ENCODE measurements at places on chromosomes 4 and X.

- H3K36me3 ChIP-seq = no peaks in the 10 kb centered on the region
- H3K4me1 ChIP-seq = no peaks in the 10 kb centered on the region
- no peak overlapping the region for H3K27ac ChIP-seq
- no peak overlapping the region for H3K4me3 ChIP-seq
- no peak for DNase-seq
- no peaks in the 10 kb centered on the region for H3K27me3 ChIP-seq
Observed at GRCh38 chr4:105348719-105349118, 125.1 kb downstream of the PPA2 start.

DNA sequence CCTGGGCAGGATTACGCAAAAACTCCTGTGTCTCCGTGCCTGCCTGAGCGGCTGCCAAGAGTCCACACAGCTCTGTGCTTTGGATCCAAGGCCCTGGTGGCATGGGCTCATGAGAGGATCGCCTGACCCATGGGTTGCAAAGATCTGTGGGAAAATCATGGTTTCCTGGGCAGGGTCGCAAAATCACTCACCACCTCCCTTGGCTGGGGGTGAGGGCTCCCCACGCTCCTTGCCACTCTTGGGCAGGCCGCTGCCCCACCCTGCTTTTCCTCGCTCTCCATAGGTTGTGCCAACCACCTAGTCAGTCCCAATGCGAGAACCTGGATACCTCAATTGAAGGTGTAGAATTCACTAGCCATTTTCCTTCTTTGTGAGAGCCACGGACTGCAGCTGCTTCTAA is 66.5 kb upstream of the MAGEB18 start:
- H3K36me3 ChIP-seq = no peaks in the 10 kb centered on the region
- no peak for DNase-seq
- no peaks in the 10 kb centered on the region for H3K27me3 ChIP-seq
- H3K4me3 ChIP-seq = no peak overlapping the region
- no peaks in the 10 kb centered on the region for H3K4me1 ChIP-seq

DNA sequence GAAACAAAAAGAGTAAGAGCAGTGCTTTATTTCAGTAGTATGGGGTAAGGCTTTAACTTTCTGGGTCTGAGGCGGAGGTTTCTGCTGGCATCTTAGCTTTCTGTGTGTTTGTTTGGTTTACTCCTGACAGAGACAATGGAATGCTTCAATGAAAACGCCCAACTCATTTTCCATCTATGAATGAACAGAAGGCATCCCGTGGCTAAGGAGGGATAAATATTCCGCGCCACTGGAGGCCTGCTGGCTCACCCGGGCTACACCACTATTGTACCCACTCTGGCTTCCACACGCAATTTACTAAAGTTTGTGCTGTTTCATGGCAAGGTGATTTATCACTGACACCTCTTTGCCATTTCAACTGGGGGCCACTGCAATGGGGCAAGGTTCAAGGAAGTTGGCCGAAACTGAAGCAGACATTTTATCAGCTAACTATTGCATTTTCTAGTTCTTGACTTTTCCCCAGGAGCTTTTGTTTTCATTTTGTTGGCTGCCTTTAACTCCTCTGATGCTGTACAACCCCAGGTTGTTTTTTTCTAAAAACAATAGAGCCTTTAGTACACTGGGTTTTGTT is 32.8 kb upstream of the PPARGC1A start:
- H3K36me3 ChIP-seq = no peaks in the 10 kb centered on the region
- no peaks in the 10 kb centered on the region for H3K27me3 ChIP-seq
- no peaks in the 10 kb centered on the region for H3K4me1 ChIP-seq
- H3K4me3 ChIP-seq = no peak overlapping the region

DNA sequence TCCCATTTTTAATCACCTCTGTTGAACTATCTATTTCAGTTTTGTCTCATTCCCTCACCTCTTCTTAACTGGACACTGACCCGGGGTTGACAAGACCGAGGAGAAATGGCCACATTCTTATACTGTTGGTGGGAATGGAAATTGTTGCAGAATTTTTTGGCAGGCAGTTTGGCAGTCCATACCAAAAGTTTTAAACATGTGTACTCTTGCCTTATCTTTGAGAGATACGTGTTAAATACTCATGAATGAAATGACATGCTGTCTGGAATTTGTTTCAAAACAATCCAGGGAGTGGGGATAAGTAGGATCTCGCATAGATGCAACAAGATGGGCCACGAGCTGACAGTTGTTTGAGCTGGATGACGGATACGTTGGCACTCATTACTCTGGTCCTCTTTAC is 12.1 kb downstream of the FGFBP1 start:
- H3K27ac ChIP-seq = no peak overlapping the region
- no peak overlapping the region for H3K4me3 ChIP-seq

- H3K36me3 ChIP-seq = no peaks in the 10 kb centered on the region
- H3K4me3 ChIP-seq = no peak overlapping the region
- H3K27me3 ChIP-seq = no peaks in the 10 kb centered on the region
- no peak for DNase-seq
- H3K27ac ChIP-seq = no peak overlapping the region
Observed at GRCh38 chrX:19912-20571, 261.1 kb upstream of the PLCXD1 start.

- H3K27me3 ChIP-seq = no peaks in the 10 kb centered on the region
- no peaks in the 10 kb centered on the region for H3K36me3 ChIP-seq
- no peak overlapping the region for H3K4me3 ChIP-seq
- H3K4me1 ChIP-seq = no peaks in the 10 kb centered on the region
- no peak overlapping the region for H3K27ac ChIP-seq
Observed at GRCh38 chr4:171583790-171584189, 229.4 kb upstream of the GALNTL6 start.

GRCh38 chr4:89939546-89939945 is 44.9 kb downstream of the MMRN1 start:
- DNase-seq = no peak
- no peak overlapping the region for H3K27ac ChIP-seq

- H3K4me3 ChIP-seq = no peak overlapping the region
- H3K4me1 ChIP-seq = no peaks in the 10 kb centered on the region
- H3K27me3 ChIP-seq = no peaks in the 10 kb centered on the region
- no peak overlapping the region for H3K27ac ChIP-seq
- H3K36me3 ChIP-seq = no peaks in the 10 kb centered on the region
Observed at GRCh38 chr4:155887847-155888570, 15.5 kb upstream of the TDO2 start.

DNA sequence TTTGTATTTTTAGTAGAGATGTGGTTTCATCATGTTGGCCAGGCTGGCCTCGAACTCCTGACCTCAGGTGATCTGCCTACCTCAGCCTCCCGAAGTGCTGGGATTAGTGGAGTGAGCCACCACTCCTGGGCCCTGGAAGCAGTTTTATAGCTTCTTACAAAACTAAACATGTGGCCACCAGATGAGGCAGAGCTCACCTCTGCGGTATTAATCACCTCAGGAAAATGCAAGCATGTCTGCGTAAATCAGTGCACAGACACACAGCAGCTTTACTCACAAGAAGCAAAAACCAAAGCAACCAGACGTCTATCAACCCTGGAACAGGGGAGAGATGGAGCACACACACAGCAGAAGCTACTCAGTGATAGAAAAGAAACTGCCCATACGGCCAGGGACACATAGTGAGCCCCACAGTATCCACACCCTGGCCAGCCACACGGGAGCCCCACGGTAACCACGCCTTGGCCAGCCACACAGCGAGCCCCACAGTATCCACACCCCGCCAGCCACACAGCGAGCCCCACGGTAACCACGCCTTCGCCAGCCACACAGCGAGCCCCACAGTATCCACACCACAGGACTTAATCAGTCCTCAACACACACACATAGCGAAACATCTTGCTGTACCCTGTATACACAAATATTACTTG is 30.2 kb downstream of the PPP2R3B start:
- DNase-seq = no peak
- H3K27ac ChIP-seq = no peak overlapping the region
- peaks cover 10% of the 10 kb centered on the region for H3K4me1 ChIP-seq
- H3K27me3 ChIP-seq = no peaks in the 10 kb centered on the region

- no peaks in the 10 kb centered on the region for H3K27me3 ChIP-seq
- no peak for DNase-seq
- peaks cover 38% of the 10 kb centered on the region for H3K36me3 ChIP-seq
- H3K27ac ChIP-seq = no peak overlapping the region
- H3K4me1 ChIP-seq = no peaks in the 10 kb centered on the region
Observed at GRCh38 chr4:6847178-6847577, 62.4 kb upstream of the TBC1D14 start.

DNA sequence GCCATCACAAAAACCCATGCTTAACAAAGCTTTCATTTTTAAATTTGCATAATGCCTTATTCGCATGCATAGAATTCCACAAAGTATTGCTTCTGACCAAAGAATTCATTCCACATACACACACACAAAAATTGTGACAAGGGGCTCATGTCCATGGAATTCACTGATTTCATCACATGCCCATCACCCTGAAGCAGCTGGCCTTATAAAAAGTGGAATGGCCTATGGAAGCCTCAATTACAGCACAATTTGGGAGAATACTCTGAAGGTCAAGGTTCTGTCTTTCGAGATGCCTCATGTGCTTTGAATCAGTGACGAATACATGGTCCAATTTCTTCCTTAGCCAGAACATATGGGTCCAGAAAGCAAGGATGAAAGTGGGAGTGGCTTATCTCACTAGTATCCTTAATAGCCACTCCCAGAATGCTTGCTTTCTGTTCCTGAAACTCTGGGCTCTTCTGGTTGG is 165.7 kb downstream of the KDR start:
- H3K36me3 ChIP-seq = no peaks in the 10 kb centered on the region
- no peak for DNase-seq
- H3K27ac ChIP-seq = no peak overlapping the region

DNA sequence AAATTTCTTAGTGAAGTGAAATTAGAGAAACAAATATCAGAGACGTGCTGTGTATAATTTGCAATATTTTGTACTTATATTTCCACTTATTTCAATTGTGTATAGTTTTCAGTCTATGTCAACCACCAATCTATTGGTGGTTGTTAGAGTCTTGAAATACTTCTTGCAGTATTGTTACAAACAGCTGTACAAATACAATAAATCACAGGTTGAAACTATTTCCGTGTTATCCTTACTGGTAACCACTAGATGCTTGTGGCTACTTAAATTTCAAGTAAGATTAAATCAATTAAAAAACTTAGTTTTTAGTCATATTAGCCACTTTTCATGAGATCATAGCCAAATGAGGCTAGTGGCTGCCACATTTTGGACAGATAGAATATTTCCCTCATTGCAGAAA is 520.5 kb downstream of the GBA3 start:
- H3K27me3 ChIP-seq = no peaks in the 10 kb centered on the region
- DNase-seq = no peak
- no peaks in the 10 kb centered on the region for H3K36me3 ChIP-seq
- no peak overlapping the region for H3K4me3 ChIP-seq
- no peak overlapping the region for H3K27ac ChIP-seq

GRCh38 chrX:119303137-119303536 is 67.1 kb downstream of the PGRMC1 start:
- H3K27ac ChIP-seq = no peak overlapping the region
- H3K27me3 ChIP-seq = no peaks in the 10 kb centered on the region
- no peaks in the 10 kb centered on the region for H3K4me1 ChIP-seq

DNA sequence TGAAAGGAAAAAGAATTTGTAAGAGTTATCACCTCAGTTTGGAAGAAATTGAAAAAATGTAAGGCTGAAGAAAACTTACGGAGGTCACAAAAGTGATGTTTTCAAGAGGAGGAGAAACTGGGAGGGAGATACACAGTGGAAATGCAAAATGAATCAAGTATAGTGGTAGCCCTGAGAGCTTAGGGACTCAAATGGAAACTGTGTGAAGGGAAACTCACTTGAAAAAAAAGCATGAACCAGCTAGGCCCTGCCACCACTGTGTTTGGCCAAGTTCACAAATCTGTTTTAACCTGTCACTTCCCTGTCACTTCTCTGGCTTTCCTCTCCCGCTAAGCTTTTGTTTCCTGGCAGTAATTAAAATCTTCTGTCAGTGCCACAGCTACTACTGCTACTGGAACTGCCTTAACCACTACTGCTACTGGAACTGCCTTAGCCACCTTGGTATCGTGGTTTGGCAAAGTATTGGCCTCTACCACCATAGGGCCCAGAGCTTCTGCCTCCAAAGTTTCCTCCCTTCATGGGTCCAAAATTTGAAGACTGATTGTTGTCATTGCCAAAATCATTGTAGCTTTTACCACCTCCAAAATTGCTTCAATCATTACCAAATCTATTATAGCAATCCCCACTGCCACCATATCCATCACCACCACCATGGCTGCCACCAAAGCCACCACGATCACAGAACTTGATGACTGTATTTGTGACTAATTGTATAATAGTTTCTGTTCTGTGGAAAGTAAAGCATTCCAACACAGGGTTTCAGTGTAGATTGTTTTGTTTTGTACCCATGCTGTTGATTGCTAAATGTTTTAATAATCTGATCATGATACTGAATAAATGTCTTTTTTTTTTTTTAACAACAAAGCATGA is 41.5 kb downstream of the SMARCA5 start:
- H3K36me3 ChIP-seq = peaks cover 9% of the 10 kb centered on the region
- no peaks in the 10 kb centered on the region for H3K27me3 ChIP-seq
- DNase-seq = no peak
- no peak overlapping the region for H3K27ac ChIP-seq
- peaks cover 3% of the 10 kb centered on the region for H3K4me1 ChIP-seq

DNA sequence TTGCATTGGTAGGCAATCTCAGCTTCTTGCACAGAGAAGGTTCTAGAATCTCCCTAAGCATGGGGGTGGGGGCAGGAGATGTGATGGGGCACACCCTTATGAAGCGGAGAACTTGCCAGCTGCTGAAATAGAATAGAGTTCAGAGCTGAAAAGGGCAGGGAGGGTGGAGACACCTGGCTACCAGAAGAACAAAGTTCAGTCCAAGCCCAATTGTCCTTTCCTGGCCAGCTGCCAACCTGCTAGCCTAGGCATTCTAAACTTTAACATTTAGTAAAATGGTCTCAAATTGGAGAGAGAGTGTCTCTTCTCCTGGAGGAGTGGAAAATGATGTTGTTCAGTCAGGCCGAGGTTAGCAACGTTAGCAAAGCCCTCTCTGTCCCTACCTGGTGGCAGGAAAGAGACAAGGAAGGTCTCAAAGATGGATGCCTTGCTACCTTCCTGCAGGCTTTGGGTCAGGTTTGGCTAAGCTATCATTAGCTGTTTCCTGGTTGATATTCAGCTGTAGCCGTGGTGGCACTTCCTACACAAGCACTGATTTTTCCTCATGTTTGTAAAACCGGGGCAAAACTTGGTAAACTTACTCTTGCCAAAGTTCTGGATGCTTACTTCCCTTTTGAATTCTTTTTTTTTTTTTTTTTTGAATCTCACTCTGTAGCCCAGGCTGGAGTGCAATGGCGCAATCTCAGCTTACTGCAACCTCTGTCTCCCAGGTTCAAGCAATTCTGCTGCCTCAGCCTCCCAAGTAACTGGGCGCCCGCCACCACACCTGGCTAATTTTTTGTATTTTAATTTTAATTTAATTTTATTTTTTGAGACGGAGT is 34.7 kb upstream of the NYX start:
- H3K4me1 ChIP-seq = peaks cover 3% of the 10 kb centered on the region
- no peaks in the 10 kb centered on the region for H3K27me3 ChIP-seq
- H3K36me3 ChIP-seq = no peaks in the 10 kb centered on the region

- no peak for DNase-seq
- no peak overlapping the region for H3K4me3 ChIP-seq
- H3K36me3 ChIP-seq = no peaks in the 10 kb centered on the region
- no peaks in the 10 kb centered on the region for H3K27me3 ChIP-seq
Observed at GRCh38 chrX:136170139-136170800, 22.9 kb downstream of the FHL1 start.

- H3K4me3 ChIP-seq = no peak overlapping the region
- DNase-seq = no peak
- no peak overlapping the region for H3K27ac ChIP-seq
- no peaks in the 10 kb centered on the region for H3K36me3 ChIP-seq
- H3K4me1 ChIP-seq = peaks cover 7% of the 10 kb centered on the region
Observed at GRCh38 chr4:4857001-4857808, 2.3 kb upstream of the MSX1 start.
